ENCODE measurements at places on chromosomes 5 and 9.

- peak; percentile 39 for DNase-seq
Observed at GRCh38 chr9:125189011-125189360, 617 bp downstream of the PPP6C start.

GRCh38 chr9:128094950-128095544, 27.0 kb downstream of the SLC25A25 start:
- DNase-seq = no peak

- DNase-seq = no peak
Observed at GRCh38 chr5:125004009-125004408, 257.6 kb upstream of the ZNF608 start.

GRCh38 chr9:5509573-5509972, 758 bp upstream of the PDCD1LG2 start:
- DNase-seq = no peak

GRCh38 chr5:448061-448765, 5.2 kb downstream of the EXOC3 start:
- no peak for DNase-seq

DNA sequence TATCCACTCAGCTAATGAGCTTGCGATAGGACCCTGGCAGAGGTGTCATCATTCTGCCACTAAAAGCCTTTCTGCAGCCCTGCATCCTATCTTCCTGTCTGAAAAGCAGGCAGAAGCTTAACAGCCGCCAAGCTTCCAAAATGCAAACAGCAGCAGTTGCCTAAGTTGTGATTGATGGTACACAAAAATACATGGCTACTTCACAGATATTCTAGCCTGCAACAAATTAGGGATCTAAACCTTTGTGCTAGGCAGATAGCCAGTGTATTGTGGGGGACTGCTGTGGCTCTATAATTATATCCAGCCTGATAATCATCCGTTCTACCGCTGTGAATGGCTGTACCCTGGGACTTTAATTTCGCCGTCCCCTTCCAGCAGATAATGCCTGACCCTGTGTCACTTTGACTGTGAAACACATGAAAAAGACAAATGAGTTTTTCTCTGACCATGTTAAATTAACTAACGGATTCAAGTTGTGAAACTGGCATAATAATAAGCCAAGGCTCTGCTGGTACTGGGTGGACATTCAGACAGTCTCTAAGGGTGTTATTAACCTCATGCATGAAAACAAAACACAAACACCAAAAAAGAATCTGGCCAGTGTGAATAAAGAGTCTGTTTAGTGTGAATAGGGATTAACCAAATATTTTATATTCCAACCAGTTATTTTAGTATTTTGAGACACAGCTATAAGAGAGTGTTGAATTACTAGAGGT, 45.9 kb downstream of the SEMA6A start:
- no peak for DNase-seq

- DNase-seq = no peak
Observed at GRCh38 chr5:111254613-111255012, 30.4 kb downstream of the CAMK4 start.

GRCh38 chr9:132699956-132700355, 29.7 kb downstream of the GTF3C4 start:
- DNase-seq = no peak

- peak; percentile 5 for DNase-seq
Observed at GRCh38 chr5:154384480-154385235, 61.1 kb upstream of the SAP30L start.

DNA sequence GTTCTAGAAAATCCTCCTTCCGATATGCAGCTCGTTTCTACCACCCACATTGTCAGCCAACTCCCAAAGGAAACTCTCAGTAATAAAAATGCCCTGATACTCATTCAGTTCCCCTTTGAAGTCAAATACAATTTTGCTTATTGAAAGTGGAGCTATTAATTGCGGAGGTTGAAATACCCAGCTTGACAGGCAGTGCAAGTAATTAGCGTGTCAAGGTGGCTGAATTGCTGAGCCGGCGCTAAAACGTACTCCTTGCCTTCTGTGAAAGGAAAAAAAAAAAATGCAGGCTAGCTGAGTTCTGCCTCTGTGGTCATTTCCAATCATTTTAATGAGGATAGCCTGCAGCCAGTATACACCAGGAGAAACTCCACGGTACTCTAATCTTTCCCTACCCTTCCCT, 165.5 kb downstream of the RORB start:
- no peak for DNase-seq

GRCh38 chr5:142011572-142012185, 1.1 kb downstream of the GNPDA1 start:
- DNase-seq = no peak

- no peak for DNase-seq
Observed at GRCh38 chr5:172280929-172281328, 2.6 kb downstream of the UBTD2 start.

DNA sequence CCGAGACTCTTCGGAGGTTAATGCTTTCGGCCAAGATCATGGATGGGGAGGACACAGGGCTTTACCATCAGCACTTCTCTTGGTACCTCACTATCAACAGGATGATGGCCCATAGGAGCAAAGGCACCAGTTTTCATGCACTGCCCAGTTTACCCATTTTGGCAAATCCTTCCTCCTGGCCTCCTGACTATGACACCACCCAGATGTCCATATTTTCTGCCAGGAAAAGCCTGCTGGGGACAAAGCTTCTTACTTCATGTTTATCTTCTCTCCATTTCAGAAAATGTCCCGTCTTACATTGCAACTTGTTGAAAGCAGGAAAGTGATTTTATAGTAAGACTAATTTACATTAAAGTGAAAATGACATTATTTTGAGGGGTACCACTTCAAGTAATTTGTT, 61.4 kb upstream of the GAS1 start:
- no peak for DNase-seq

GRCh38 chr5:143313298-143313852, 90.1 kb downstream of the NR3C1 start:
- DNase-seq = no peak

GRCh38 chr5:73900566-73900965, 274.6 kb downstream of the ARHGEF28 start:
- no peak for DNase-seq

DNA sequence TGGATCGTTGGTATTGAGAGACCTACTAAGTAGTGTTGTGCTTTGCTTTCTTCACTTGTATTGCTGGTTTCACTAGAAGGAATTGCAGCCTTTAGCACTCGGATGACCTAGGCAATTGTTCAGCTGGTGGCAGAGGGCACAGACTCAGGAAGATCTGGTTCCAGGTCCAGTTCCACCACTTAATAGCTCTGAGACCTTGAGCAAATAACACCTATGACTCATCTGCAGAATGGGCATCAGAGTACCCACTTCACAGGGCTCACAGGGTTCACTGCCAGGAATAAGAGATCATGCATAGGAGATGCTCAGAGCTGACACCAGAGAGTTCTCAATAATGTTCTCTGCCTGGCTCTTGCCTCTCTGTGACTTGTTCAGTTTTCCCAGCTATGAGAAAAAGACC, 133.6 kb downstream of the SIL1 start:
- no peak for DNase-seq

- no peak for DNase-seq
Observed at GRCh38 chr9:4344946-4345345, 45.1 kb upstream of the GLIS3 start.

DNA sequence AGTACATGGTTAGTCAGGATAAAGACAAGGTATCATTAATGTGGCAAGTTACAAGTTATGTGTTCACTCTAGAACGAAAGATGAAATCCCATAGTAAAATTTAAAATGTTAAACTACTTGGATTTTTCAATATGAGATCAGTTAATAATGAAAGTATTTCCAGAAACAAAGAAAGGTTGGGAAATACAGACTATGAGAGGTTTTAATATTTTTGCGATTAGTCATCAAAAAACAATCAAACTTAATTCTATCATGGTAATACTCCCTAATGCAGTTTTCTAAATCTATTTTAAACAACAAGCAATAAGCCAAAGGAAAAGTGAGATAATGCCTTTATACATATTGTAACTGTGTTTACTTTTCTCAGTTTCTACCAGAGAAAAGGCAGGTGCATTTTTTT, 10.6 kb downstream of the CDH12 start:
- DNase-seq = no peak

DNA sequence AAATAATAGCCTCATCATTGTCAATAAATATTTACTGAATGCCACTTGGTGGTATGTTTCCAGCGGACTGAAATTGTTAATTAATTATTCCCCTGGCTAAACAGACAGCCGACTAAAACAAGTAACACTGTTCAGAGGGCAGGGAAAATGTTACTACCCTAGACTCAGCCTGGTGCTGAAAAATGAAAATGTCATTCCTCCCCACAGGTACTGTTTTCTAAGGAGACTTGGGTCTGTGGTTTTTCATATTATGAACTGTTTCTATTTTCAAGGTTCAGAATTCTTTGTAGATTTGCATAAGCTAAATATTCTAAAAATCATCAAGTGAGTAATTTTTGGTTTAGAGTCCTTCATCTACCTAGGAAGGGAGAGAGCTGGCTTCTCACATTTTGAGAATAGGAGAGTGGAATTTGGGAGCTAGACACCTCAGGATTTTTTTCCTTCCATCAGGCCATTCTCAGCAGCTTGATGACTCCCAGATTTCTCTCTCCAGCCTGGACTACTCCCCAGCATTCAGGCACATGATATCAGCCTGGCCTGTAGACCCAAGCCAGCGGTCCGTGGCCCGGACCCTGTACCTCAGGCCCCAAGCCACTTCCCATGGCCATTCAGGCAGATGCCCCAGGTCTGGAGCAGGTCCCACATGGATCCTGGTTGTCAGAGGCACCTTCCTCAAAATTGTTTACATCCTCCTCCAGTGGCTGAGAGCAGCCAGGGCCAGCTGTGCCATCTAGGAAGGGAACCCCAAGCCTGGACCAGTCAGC, 24.4 kb downstream of the BHMT start:
- DNase-seq = no peak

GRCh38 chr5:4924577-4924976, 215.6 kb upstream of the ADAMTS16 start:
- DNase-seq = no peak

DNA sequence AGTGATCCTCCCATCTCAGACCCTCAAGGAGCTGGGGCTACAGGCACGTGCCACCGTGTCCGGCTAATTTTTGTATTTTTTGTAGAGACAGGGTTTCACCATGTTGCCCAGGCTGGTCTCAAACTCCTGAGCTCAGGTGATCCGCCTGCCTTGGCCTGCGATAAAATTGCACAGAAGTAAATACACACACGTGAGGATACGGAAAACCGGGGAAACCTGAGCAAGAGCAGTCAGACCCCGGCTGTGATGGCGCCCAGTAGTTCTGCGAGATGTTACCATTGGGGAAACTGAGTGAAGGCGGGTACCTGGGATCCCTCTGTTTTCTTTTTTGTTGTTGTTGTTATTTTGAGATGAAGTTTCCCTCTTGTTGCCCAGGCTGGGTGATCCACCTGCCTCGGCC, 114.9 kb downstream of the C9orf50 start:
- no peak for DNase-seq

DNA sequence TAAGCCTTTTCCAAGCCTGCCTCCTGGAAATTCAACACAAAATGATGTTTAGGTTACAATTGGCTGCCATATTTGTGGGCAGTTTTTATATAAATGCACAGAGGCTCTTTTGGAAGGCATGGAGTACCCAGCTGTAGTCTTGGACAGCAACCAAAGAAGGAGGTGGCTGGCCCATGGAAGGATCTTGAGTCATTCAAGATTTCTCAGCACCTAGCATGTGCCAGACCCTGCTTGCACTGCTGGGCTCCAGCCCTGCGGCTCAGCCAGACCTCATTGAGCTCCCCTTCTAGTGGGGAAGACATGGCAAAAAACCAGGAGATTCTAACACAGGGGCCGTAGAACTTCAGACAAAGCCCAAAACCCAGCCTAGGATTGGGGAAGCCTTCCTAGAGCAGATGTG, 22.1 kb downstream of the JADE2 start:
- DNase-seq = no peak

GRCh38 chr5:96638561-96638960, 23.6 kb upstream of the CAST start:
- DNase-seq = no peak

GRCh38 chr9:21244836-21245235, 5.0 kb upstream of the IFNA14 start:
- DNase-seq = peak; percentile 69

DNA sequence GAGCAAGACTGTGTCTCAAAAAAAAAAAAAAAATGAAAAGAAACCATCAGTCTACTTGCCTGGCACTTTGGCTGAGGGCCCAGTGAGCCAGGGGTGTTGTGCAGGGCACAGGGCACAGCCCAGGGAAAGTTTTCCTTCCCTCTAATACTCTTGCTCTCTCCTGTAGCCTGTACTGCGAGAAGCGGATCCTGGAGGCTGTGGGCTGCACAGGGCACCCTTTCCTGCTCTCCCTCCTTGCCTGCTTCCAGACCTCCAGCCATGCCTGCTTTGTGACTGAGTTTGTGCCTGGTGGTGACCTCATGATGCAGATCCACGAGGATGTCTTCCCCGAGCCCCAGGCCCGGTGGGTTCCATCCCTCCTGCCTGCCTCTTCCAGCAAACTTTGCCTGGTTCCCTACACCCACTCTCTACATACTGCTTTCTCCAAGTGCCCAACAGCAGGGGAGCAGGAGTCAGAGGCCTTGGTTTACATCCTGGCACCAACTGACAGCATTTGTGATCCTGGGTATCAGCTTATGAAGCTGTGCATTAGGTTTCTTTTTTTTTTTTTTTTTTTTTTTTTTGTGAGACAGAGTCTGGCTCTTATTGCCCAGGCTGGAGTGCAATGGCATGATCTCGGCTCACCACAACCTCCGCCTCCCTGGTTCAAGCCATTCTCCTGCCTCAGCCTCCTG, 7.2 kb downstream of the ZDHHC12 start:
- no peak for DNase-seq

DNA sequence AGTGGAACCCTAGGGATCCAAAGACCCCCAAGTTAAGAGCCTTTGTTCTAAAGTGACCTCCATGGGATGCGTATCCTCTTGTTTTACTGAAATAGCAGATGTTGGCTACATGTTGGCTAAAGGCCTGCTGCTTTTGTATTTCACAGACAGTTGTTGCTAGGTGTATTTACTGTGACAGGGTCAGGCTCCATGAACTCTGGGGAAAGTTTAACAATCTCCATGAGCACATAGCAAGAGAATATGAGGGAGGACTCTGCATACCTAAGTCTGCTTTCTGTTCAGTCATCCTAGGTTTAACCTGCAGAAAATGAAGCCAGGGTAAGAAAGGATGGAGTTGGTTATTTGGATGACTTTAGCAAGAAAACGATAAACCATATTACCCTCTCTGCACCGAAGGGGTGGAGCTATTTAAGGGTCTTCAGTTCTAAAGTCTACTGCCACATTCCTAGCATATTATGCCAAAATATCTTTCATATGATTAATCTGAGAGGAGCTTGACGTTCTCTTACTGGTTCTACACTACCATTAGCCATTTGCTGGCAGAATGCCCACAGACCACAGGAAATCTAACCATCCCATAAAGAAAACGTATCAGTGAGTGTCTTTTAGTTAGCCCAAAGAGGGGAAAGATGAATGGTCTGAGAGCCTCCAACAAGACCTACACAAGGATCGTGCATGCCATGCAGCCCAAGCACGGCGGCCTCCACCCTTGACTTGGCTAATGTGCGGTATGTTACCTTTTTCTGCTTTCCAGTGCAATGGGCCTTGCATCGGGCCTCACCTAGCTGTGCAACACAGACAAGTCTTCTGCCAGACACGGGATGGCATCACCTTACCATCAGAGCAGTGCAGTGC, 127.8 kb downstream of the SAXO1 start:
- DNase-seq = no peak
